ENCODE measurements at places on chromosomes 13 and 19.

- no peak for DNase-seq
These were observed 271.2 kb downstream of the ENOX1 start for GRCh38 chr13:43515531-43515930.

- DNase-seq, result peak; percentile 11
These were observed 489 bp downstream of the CCNE1 start for GRCh38 chr19:29812080-29812880.

DNA sequence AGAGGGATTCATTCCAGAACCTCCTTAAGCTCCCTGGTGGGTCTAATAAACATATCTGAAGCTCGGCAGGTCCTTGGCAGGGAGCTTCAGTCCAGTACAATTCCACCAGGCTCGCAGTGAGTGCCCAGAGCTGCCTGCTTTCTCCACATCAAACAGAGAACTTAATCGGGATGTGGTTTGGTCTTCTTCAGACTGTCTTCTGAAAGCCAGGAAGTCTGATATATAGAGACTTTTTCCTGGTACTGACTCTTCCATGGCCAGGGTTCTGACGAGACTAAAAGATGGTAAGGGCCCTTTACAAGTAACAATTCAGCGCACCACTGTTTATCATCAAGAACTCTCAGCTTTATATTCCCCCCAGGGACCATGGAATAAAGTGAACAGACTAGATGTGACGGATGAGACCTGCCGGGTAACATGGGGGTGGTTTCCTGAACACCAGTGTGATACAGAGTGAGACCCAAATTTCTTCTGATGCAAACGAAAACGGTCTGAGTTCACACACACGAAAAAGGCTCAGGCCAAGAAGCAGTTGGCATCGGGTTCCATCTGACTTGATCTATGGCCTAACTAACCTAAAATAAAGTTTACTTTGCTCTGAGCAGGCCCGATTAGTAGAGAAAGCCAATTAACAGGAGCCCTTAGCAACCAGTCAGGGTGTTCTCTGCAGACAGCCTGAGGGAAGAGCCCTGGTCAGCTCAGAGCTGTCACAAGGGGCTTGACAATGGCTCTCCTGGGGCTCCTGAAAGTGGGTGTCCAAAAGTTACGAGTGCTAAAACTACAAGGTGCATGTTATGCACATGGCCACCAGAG lies 29.0 kb downstream of the RANBP3 start:
- peak; percentile 21 for DNase-seq

DNA sequence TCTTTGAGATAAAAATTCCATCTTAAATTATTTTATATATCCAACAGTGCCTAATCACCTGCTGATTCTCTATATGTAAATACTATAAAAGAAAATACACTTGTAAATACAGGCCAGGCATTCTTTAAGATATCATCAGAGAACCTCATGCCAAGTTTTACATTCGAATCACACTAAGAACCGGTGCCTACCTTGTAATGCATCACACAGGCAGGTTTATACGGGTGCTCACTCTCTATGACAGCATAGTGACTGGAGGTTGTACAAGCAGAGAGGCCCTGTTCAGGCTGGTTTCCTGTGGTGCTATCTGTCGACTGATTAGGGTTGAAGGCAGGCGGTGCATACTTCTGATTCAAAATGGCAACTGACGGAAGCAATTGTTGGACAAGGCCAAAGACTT lies 141.3 kb upstream of the FBXL3 start:
- no peak for DNase-seq

- no peak for DNase-seq
These were observed 806.1 kb upstream of the ARGLU1 start for GRCh38 chr13:107374038-107374437.

GRCh38 chr13:77305266-77305665 lies 21.6 kb downstream of the MYCBP2 start:
- no peak for DNase-seq

GRCh38 chr13:71869274-71869673 lies 2.3 kb upstream of the DACH1 start:
- no peak for DNase-seq

- DNase-seq, result no peak
These were observed 820.6 kb downstream of the PCDH17 start for GRCh38 chr13:58452123-58452623.

DNA sequence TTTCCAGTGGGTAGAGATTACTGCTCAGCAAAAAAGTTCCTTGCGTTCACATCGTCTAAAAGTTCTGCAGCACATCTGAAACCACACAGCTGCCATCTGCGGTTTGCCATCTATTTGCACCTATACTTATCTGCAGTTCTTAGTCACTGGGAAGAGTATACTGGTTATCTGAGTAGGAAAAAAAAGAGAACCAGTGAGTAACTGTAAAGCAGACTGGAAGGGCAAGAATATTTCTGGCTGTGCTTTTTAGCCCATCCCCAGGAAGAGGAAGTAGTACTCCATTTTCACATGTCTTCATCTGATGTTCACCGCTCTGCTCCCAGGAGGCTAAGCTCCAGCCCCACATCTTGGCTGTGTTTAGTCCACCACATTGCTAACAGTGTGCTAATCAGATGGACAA lies 35.6 kb downstream of the EFNB2 start:
- no peak for DNase-seq

GRCh38 chr13:51222037-51222685 lies at the start of gene FAM124A:
Gene FAM124A (plus strand): TSS chr13:51222398. CDS start chr13:51222502, 104 bp downstream.
- DNase-seq, result peak; percentile 30

DNA sequence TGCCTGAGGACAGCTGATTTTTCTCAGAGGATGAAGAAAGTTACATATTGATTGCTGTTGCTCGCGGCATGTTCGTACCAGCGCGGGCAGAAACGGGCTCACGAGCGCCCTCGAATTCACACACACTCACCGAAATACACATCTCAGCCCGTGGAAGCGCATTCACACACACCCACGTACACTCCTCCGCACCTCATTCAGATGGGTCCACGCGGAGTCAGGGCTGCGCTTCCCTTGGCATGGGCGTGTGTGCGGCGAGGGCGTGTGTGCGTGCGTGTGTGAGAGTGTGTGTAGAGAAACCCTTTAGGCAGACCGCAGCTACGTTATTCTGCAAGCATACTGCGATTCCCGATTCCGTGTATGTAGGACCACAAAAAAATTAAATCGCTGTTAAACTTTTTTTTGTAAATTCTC lies 2.1 kb upstream of the PCDH17 start:
- DNase-seq, result no peak

GRCh38 chr19:13120817-13121216 lies 2.8 kb downstream of the NACC1 start:
- no peak for DNase-seq

- no peak for DNase-seq
These were observed 418 bp downstream of the ZNF444 start for GRCh38 chr19:56141417-56141993.

DNA sequence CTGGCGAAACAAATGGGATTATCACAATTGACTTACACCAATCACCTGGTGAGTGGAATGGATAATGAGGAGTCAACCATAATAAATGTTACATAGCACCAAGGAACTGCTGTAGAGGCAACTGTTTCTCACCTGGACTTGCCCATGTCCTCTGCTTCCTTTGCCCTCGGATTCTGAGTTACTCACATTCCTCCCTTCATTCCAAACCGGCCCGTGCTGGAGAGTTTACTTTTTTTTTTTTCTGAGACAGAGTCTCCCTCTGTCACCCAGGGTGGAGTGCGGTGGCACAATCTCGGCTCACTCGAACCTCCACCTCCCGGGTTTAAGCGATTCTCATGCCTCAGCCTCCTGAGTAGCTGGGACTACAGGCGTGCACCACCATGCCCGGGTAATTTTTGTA lies 41.5 kb upstream of the TSC22D1 start:
- DNase-seq, result no peak

DNA sequence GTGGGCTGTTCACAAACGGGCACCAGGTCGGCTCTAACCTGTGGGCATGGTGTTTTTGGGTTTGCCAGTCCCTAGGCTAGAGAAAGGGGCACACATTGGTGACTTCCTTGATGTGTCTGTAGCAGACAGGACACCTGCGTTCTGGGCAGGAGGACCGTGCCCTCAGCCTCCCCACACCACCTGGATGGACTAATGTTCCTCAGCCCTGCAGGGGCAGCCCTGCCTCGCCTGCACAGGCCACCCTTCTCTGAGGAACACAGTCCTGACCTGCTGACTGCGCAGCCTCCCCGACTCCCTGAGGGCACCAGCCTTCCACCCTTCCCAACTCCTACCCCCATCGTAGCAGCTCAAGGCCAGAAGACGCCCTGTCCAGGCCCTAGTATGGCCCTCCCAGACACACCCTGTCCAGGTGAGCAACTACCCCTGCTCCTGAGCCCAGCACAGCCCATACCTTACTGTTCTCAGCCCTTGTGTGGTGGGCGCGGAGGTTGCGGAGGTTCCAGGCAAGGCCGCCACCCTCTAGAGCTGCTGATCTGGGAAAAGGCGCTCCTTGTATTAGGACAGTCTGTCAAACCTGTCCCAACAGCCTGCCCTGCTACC lies 55.7 kb downstream of the GGACT start:
- DNase-seq, result no peak

DNA sequence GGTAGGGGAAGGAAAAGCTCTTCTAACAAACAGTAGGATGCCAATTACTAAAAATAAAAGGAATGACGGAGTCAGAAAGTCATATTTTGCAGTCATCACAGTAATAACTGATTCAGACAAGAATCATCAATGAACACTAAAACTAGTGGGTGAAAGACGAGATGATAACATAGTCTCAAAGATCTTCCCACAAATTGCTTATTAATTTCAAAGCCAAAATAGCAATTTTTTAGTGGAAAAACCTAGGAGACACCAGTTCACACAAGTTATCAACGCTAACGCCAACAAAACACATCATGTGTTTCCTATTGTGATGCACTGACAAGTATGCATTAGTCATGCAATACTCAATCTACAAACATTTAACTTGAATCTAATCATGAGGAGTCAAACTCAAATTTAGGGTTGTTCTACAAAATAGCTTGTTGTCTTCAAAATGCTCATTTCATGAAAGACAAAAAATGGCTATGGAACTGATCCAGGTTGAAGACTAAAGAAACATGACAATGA lies 18.6 kb downstream of the ZNF233 start:
- DNase-seq, result no peak

DNA sequence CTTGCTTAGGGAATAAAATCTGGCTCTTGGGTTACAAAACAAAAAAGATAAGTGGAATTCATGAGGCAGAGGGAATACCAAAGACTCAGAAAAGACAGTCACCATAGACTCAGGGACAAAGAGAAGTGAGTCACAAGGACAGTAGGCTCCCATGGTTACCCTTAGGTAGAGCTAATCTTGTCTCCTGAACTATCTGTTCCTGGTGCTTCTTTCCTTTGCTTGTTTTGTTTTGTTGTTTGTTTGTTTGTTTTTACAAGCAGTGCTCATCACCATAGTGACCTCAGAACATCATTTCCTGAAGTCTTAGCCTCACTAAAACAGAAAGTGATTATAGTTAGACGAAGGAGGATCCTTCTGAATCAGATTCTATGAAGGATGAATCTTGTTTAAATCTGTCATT lies 142.3 kb upstream of the SOX21 start:
- no peak for DNase-seq

GRCh38 chr13:50797091-50797490 lies 46.4 kb downstream of the DLEU7 start:
- DNase-seq, result no peak

GRCh38 chr19:47641891-47642485 lies 33.1 kb downstream of the BICRA start:
- no peak for DNase-seq

- DNase-seq, result no peak
These were observed 12.7 kb upstream of the FREM2 start for GRCh38 chr13:38674208-38674607.

DNA sequence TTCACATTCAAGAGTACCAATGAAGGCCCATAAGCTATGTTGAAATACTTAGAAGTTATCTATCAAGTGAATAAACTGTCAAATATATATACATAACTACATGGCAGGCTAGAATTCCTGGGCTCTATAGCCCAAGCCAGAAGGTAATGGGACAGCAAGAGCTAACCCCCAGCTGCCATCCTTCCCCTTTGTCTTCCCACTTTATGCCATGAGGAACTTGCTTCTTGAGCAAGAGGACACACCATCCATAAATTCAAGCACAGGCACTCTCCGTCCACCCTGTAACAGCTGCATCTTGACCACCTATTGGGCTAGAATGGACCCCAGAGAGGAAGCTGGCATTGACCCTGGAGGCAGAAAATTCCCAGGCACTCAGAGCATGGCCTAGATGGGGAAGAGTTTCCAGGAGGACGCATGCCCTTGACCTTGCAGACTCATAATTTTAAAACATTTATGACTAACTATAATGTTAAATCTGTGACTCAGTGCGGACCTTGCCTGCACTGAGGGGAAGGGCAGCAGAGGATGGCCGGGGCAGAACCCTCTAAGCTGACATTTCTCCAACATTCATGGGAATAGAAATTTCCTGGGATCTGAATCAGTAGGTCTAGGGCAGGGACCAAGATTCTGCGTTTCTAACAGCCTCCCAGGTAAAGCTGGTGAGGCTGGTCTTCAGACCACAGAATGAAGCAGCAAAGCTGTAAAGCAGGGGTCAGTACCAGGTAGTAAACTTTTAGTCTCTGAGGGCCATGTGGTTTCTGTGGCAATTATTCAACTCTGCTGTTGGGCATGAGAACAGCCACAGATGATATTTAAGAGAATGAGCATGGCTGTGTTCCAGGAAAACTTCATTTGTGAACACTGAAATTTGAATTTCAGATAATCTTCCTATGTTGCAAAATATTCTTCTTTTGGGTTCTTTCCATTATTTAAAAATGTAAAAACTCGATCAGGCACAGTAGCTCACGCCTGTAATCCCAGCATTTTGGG lies 71.4 kb upstream of the CLDN10 start:
- DNase-seq, result no peak

GRCh38 chr19:29858000-29858596 lies 46.3 kb downstream of the CCNE1 start:
- DNase-seq, result peak; percentile 24

- DNase-seq, result peak; percentile 60
These were observed 35.3 kb downstream of the RGCC start for GRCh38 chr13:41492432-41493260.

- DNase-seq, result no peak
These were observed 1.7 kb upstream of the SBK3 start for GRCh38 chr19:55546822-55547614.

DNA sequence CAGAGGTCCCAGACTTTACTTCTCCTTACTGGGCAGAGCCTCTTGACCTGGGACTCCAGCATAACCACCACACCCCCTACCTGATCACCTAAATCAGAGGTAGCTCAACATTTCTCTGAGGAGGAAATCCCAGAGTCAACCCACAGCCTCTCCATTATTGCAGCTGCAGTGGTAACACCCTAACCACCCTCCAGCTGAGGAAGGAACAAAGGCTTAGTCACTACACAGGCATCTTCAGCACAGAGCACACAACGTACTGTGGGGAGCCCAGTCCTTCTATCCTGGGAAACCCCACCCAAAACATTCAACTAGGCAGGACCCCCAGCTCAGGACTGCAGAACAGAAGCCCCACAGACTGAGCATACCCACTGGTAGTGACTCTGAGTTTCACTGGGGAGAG lies 824.7 kb upstream of the SLITRK5 start:
- no peak for DNase-seq

- DNase-seq, result no peak
These were observed 4.7 kb downstream of the AKAP8 start for GRCh38 chr19:15374796-15375440.

All from activated CD4-positive, alpha-beta T cell treated with anti-CD3 and anti-CD28 coated beads, Interleukin-2, Interleukin-4, amounts not matched to agents 100 ng/mL and 50 ng/mL, durations not matched to agents 16 hours and 8 hours (primary cell).